G401 (cell line): ENCODE measurements at places on chromosomes 5 and 9.

DNA sequence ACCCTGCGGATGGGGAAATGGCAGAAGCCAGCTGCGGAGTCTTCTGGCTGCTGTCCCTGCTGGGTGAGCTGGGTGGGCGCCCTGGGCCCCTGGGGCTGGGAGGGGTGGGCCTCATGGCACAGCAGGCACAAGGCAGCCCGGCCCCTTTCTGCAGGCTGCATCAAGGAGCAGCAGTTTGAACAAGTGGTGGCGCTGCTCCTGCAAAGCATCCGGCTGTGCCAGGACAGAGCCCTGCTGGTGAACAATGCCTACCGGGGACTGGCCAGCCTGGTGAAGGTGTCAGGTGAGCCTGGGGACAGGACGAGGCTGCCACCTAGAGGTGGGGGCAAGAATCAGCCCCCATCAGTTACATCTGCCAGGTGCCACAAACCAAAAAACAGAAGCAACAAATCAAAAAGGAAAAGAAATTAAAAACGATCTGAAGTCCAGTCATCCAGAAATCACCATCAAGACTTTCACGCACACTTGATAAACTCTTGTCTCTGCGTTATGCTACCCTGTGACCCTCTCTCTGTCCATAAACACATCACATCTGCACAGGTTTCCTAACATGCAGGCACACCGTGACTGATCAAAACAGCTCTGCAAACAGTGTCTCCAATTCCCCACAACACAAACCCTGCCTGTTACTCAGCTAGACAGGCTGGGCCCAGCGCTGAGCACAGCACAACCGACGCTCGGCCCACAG lies 13.9 kb downstream of the REXO4 start:
- peak; percentile 10 for DNase-seq

- DNase-seq = no peak
These were observed 208.1 kb upstream of the PIK3R1 start for GRCh38 chr5:68007451-68007850.

GRCh38 chr5:96709152-96709821 lies 47.1 kb downstream of the CAST start:
- DNase-seq = no peak

- DNase-seq = no peak
These were observed 60.6 kb upstream of the EMB start for GRCh38 chr5:50501491-50502228.

- DNase-seq = peak; percentile 11
These were observed 46.3 kb upstream of the JMY start for GRCh38 chr5:79189439-79190234.

- DNase-seq = no peak
These were observed 55.8 kb downstream of the LRSAM1 start for GRCh38 chr9:127506814-127507750.

DNA sequence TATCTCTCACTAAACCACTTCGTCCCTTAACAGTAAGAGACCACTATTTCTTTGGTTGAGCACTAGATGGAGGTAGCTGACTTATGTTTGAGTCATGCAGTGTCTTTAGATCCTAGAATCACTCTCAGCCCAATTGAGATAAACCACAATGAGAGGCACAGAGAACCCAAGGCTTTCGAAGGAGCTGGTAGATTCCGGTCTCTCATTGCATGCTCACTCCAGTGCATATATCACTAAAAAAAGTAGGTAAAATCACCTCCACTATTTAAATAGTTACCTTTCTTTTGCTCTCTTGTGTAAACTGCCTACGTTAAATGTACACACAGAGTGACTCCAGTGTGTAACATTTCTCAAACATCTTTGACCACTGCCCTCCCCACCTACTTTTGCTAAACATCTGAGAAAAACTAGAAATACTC lies 27.6 kb downstream of the ACTL7A start:
- DNase-seq = peak; percentile 10

DNA sequence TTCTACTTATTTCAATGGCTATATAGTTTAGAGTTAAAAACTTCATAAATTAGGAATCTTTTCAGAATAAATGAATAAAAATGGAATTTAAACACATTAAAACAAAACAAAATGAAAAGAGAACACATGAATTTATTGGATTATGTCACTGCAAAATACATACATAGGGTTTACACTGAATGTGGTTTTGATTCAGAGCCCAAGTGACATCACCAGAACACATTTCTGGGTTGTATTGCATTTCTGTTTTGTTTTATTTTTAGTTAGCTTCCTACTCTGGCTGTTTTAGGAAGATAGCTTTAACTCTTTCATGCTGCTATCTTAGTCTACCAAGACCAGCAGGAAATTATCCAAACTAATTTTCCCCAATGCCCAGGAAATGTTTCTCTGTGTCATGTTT lies 1935.0 kb downstream of the EFNA5 start:
- DNase-seq = no peak

GRCh38 chr9:70566751-70567150 lies 152.3 kb upstream of the KLF9 start:
- DNase-seq = no peak

- DNase-seq = peak; percentile 90
These were observed at the start of gene PRKAA1 for GRCh38 chr5:40798012-40798800. TSS of gene PRKAA1 (minus strand) at chr5:40798374. CDS start at chr5:40798189, 185 bp downstream.

- DNase-seq = no peak
These were observed 66.8 kb downstream of the TBCA start for GRCh38 chr5:77709340-77709739.

DNA sequence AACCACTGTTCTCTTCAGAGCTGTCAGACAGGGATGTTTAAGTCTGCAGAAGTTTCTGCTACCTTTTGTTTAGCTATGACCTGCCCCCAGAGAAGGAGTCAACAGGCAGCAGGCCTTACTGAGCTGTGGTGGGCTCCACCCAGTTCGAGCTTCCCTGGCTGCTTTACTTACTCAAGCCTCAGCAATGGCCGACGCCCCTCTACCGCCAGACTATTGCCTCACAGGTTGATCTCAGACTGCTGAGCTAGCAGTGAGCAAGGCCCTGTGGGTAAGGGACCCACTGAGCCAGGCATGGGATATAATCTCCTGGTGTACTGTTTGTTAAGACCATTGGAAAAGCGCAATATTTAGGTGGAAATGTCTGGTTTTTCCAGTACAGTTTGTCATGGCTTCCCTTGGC lies 229.6 kb downstream of the TMEM167A start:
- no peak for DNase-seq

DNA sequence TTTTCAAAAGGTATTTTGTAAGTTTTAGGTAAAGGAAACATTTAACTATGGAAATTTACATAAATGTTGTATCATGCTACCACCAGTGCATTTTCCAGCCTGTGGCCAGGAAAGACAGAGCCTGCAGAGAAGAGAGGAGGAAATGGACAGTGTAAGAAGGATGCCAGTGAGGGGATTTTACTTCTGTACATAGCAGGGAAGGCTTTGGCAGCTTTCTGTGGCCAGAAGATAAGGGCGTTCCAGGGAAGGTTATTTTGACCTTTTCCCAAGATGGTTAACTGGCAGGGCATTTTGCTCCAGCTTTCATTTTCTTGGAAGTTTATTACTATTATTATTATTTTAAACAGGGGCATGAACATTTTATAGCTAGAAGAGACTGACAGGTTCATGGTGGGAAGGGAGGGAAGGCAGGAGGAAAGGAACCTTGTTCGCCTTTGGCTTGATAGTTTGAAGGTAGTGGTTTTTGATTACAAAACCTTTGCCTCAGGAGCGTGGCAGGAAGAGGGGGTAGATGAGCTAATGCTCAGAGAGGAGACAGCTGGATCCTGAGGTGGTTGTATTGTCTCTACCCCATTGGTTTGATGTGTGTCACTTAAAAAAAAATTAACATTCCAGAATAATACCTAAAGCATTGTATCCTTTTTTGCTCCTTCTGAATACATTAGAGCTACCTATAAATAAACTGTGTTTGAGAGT lies 4.1 kb downstream of the ISOC1 start:
- no peak for DNase-seq

DNA sequence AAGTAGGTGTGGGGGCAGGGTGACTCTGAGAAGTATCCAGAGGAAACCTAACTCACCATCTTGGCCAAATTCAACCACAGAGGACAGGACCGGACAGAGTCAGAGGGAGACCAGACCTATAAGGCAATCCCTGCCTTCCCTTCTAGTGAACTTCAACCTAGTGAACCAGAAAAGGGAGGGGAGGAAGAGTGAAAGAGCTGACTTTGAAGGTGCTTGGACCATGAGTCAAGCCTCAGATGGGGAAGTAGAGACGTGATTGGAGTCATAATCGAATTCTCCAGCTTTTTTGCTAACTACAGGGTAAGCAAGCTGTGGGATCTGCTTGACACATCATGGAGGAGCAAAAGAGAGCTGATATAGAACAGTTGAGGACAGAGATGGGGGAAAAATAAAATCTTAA lies 18.8 kb upstream of the KIF2A start:
- no peak for DNase-seq

DNA sequence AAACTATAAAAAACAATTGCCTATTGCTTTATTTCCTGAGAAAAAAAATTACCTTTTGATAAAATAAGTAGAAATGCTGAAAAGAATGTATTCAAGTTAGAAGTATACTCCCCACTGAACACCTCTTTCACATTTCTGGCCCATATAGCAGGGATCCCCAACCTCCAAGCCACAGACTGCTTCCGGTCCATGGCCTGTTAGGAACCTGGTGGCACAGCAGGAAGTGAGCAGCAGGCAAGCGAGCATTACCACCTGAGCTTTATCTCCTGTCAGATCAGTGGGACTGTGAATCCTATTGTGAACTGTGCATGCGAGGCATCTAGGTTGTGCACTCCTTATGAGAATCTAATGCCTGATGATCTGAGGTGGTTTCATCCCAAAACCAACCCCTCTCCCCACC lies 563.9 kb downstream of the RAB3C start:
- DNase-seq = no peak

DNA sequence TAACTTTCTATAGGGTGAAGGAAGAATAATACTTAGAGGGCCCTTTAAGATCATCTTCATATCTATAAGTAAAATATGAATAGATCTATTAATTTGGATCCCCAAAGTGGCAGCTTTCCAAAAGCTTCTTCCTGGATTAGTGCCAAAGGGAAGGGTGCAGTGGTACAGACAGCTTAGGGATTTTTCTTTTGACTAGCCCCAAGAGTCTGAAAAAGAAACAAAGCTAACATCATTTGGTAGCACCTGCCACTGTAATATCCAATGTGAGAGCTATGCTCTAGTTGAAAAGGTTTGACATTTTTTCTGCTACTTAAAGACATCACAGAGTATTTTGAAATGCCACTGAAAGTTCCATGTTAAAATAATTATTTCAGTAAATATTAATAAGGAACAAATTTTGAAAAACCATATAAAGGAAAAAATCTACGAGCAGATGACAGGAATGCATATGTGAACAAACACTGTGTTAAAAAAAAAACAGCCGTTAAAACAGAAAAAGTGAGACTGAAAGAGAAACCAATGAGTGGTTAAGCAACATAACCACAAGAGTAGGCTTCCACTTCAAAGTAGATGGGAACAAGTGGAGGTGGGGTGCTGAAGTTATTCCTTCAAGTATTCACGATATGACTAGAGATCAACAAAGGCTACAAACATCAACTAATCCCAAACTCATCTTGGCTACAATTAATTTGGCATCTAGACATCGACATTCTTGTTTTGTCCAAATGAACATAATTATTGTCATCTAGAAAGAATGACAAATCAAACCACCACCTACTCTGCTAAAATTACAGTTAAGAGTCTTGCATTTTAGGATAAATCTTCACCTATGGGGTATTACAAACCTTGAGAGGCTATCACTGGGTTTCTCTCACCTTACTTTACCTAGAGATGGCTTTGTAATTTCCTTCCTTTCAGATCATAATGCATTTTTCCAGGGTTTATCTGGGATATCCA lies 137.5 kb downstream of the CPLANE1 start:
- no peak for DNase-seq

DNA sequence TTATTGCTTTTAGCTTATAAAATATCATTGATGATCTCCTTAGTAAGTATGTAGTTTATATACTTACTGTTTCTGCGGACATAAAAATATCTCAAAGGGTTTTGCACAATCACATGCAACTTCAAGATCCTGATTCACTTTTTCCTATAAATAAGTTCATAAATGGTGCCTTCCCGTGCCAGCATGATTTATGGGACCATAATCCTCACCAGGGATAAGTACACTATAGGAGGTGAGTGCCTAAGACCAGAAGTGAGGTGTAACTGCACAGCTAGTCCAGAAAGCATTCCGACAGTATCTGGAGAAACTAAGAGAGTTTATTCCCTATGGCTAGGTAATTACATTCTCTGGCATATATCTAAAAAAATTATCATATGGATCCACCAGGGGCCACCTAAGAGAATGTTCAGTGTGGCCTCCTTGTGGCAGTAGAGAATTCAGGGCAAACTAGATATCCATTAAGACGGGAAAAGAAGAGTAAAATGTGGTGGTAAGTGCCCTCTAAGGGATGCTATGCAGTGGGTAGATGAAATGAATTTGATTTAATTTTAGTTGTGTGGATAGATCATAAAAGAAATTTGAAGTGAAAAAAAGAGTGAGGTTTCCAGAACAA lies 402.5 kb upstream of the SLC24A2 start:
- DNase-seq = no peak
